NCI-H510A treated with DMSO at 0.1 percent for 48 hours (cell line): ENCODE measurements at places on chromosomes 4 and X.

DNA sequence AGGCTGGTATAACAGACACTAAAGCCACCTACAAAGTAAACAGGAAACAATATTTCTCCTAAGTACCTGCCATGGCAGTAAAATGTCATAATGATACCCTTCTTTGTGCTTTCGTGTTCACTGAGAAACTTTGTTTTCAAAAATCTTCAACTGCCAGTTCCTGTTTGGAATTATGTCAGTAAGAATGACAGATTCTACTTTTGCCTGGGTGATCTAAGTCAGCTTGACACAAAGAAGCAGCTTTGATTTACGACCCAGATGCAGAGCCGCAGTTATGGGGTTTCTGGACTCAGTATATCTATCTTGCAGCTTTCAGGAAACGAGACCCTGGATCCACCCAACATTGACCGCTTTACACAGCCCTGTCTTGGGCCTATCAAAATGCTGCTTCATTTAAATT is 71.2 kb downstream of the SNX25 start:
- DNase-seq, result peak; percentile 33

DNA sequence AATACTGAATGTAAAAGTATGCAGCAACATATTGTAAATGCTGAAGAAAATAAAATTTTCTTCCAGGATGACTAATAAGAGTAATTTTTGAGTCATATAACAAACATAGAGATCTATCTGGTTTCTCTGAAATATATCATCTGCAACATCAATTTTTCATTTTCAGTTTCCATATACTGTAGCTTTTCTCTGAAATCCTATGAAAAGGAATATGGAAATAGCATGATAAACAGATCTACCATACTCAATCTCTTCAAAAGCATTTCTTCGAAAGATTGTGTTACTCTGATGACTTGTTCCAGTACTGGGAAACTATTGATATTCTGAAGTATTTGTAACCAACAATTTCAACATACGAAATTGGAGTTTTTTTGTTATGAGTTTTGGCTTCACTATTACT is 1156.7 kb downstream of the FAM133A start:
- no peak for DNase-seq

- no peak for DNase-seq
These were observed 32.1 kb downstream of the UBE2K start for GRCh38 chr4:39730072-39730471.

DNA sequence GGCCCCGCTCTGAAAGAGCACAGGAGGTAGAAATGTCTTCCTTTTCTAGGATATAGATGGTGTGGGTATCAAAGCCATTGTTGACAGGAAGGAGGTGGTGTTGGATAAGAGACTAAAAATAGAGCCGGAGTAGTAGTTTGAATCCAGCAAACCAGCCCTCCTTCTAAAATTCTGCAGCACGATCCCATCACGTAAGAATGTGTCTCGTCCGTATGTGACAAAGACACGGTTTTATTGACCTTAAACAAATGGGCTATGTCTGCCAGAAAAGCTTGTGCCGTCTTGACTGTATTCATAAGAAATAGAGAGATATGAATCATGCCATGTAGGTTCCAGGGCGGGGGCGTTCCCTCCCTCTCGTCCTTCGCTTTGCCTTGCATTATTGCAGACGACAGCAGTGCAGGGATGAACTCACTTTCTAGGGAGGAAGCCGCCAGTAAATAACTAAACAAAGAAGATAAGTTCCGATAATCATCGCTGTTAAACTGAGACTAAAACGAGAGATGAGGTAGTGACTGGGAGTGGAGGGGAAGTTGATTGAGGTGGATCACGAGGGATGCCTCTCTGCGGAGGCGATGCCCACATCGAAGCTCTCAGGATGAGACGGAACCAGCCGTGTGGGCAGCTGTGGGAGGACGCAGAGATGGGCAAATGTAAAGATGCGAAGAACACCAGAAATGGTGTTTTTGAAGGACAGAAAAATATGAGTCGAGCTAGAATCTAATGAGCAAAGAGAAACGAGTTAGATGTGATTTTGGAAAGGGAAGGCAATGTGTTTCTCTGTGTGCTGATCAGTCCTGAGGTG is 3.4 kb downstream of the TENM3 start:
- DNase-seq, result no peak
